ENCODE measurements at places on chromosomes 6 and 20.

DNA sequence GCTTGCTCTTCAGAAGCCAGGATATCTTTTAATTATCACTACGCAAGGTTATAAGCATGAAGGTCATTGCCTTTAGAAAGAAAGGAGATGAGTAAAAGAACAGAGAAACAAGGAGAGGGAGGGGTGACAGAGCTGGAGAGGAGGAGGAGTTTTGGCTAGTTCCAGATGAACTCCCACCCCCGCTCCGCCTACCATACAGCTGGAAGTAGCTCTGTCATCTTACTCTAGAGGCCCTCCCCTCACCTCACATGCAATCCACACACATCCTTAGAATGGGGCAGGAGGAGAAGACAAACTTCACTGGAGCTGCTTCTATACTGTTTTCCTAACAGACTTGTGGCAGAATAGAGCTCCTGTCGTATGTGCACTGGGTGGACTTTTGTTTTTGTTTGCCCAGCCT, 144.7 kb downstream of the SCML4 start:
- no peak for DNase-seq

DNA sequence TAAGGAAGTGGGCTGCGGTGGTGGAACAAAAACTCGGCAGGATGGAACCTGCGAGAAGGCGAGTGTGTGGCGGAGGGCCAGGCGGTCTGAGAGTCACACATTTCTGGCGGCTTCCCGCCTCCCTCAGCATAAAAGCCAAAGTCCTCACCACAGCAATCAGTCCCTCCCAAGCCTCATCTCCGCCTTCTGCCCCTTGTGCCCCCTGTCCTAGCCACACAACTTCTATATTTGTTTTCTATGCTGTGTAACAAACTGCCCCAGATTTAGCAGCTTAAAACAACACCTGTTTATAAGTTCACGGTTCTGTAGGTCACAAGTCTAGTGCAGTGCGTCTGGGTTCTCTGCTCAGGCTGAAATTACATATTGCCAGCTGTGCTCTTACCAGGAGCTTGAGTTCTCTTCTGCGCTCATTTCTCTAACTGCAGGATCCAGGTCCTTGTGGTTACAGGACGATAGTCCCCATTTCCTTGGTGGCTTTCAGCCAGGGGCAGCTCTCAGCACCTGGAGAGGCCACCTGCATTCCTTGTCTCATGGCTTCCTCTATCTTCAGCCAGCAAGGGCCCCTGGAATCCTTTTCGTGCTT, 11.7 kb upstream of the SPO11 start:
- DNase-seq: no peak

DNA sequence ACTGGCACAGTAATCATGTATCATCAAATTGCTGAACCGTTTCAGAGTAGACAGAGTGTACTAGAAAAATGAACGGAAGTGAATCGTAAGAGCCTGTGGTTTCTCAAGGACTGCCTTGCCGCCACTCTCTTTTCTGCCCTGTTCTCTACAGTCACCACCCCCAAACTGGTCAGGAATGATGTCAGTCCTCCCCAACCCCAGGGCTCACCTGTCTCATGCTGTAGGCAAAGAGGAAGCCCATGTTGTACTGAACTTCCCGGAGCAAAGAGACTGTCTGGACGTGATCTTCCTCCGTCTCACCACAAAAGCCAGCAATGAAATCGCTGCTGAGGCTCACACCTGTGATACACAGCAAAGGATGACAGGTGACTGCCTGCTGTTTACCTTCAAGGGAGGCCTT, 31.0 kb downstream of the CDK5RAP1 start:
- peak; percentile 30 for DNase-seq

DNA sequence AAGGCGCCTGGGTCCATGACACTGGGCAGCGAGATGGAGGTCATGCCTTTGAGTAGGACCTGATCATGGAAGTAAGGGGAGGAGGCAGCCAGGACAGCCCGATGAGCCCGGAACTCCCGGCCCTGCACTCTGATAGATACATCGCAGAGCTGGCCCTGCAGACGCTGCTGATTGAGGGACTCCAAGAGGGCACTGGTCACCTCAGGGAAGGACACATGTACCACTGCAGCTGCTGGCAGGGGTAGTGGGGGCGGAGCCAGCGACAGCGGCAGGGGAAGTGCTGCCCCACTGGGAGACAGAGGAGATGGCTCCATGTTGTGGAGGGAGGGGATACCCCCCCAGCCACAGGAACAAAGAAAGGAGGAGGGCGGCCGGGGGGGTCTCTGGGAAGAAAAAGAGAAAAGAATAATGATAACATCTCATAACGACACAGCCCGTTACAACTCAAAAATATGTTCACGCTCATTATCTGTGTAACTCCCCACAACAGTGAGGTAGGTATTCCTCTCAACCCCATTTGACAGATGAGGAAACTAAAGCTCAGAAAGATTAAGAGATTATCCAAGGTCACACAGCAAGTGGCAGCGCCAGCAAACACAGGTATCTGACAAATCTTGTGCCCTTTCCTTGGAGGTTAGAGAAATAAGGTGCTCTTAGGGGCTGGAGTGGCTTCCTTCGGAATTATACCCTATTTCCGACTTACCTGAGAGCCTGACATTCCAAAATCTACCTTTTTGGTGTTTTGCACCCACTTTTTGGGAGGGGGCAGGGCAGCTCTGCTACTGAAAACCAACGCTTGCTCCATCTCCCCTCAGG, 733 bp downstream of the ZBTB22 start:
- DNase-seq: no peak

- no peak for DNase-seq
Observed at GRCh38 chr6:47967843-47968242, 143.2 kb downstream of the PTCHD4 start.

GRCh38 chr20:2279253-2279779, 16.5 kb upstream of the TGM3 start:
- no peak for DNase-seq

DNA sequence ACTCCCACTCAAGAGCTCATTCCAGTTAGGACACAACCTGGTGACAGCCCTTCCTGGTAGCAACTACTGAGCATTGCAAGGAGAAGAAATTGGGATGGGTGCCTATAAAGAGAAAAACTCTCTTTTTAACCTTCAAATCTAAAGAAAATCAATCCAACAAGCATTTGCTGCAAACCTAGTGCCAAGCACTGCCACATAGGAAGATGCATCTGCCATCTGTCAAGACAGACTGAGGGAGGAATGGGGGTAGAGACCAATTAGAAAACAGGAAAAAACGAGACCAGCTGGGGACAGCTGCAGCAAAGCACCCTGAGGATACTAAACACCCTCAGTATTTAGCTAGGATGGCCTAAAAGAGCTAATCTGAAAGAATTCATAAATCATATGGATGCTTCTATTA, 27.9 kb downstream of the HLA-DMB start:
- DNase-seq: no peak

DNA sequence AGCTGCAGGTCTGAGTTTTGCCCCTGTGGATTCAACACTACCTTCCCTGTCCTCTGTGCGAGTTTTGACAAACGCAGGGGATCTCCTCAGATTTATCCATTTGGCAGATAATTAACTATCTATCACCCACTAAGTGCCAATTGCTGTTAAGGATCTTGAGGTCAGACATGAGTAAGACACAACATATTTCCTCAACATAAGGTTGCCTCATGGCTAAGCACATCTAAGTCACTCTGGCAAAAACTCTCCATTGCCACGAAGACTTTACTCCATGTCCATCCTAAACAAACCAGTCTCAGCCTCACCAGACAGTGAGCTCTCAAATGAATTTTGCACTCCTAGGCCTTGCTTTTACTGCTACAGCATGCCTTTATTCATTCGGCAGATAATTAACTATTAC, 408.4 kb downstream of the MAFB start:
- DNase-seq: no peak

GRCh38 chr6:144753023-144753705, 468.0 kb downstream of the UTRN start:
- DNase-seq: no peak

GRCh38 chr20:48986899-48987298, 59.2 kb upstream of the CSE1L start:
- no peak for DNase-seq
